Hippocampal formation (tissue), 2 donors: ENCODE measurements at places on chromosomes 4 and X.
A peak's percentile ranks its signal among the peaks of the same experiment; 100 is the strongest.

- DNase-seq: no peak
These were observed 582.4 kb downstream of the FAM133A start for GRCh38 chrX:94256396-94256795.

GRCh38 chr4:147833254-147833653, 101.4 kb downstream of the ARHGAP10 start:
- no peak for DNase-seq

GRCh38 chr4:28167411-28167810, 1306.8 kb downstream of the STIM2 start:
- no peak for DNase-seq

GRCh38 chr4:98710831-98711230, 52.4 kb upstream of the TSPAN5 start:
- DNase-seq: no peak

GRCh38 chr4:57037982-57038604, 59.4 kb downstream of the POLR2B start:
- peak; percentile 40 for DNase-seq

DNA sequence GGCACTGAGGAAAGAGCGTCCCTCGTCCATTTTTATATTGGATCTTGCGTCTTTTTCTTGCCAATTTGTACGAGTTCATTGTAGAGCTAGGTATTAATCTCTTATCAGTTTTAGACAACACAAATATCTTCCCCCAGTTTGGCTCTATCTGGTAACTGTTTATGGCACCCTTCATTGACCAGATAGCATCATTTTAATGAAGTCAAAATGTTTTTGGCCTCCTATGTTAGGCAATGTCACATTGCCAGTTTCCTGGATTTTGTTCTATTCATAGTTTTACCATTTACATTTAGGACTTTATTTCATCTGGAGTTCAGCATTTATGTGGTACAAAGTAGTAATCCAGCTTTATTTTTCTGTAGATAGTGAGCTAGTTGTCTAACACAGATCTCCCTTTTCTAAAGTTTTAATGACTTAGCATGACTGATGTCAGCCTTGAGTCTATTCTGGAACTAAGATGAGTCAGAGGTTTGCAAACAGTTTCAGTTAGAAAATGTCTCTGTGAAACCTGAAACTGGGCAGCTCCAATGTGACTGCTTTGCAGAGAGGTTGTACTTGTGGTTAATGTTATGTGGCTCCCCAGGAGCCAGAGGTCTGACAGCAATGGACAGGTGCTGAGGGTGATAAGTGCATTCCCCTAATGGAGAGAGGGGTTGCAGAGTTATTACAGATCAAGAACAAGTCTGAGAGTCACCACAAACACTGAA, 5.3 kb upstream of the STBD1 start:
- no peak for DNase-seq

- DNase-seq: no peak
These were observed 163.3 kb upstream of the MAMLD1 start for GRCh38 chrX:150199803-150200202.

GRCh38 chr4:54400188-54400587, 171.1 kb downstream of the PDGFRA start:
- DNase-seq: no peak

DNA sequence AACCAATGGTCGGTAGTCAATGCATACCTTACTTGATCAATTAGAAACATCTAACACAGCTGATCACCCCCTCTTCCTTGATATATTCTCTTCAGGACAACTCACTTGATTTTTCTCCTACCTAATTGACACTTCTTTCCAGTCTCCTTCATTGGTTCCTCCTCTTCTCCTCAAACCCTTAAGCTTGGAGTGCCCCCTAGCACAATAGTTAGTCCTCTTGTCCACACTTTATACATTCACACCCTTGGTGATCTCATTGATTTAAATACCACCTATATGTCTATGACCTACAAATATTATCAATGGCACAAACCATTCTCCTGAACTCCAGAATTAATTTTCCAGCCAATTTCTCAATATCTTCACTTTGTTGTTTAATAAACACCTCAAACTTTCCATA, 724.0 kb downstream of the ADGRL3 start:
- no peak for DNase-seq

GRCh38 chr4:146436423-146437162, 85.1 kb downstream of the SLC10A7 start:
- no peak for DNase-seq

DNA sequence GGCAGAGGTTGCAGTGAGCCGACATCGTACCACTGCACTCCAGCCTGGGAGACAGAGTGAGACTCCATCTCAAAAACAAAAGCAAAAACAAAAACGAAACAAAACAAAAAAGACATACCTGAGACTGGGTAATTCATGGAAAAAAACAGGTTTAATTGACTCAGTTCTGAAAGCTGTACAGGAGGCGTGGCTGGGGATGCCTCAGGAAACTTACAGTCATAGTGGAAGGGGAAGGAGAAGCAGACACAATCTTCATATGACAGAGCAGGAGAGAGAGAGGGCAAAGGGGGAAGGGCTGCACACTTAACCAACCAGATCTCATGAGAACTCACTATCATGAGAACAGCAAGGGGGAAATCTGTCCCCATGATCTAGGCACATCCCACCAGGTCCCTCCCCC, 229.5 kb downstream of the STK32B start:
- DNase-seq: no peak

- peak; percentile 15 for DNase-seq
These were observed 1467.4 kb downstream of the C4orf33 start for GRCh38 chr4:130563185-130563888.

DNA sequence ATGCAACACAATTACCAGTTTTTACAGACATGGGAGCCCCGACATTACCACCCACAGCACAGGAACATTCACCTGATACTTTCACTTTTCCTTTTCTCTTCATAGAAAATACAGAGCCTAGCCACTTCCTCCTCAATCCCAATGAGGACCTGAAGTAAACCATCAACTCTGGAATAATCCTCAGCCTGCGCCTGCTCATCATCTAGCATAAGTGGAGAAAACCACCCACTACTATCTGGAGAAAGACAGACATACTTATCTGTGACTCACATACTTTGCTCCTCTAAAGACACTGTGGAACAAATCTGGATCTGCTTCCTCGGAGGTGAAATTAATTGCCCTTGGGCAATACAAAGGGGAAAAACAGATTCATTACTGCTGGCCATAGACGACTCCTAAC, 47.8 kb downstream of the ZCCHC13 start:
- no peak for DNase-seq

GRCh38 chr4:188818300-188818699, 679.1 kb downstream of the TRIML1 start:
- no peak for DNase-seq

DNA sequence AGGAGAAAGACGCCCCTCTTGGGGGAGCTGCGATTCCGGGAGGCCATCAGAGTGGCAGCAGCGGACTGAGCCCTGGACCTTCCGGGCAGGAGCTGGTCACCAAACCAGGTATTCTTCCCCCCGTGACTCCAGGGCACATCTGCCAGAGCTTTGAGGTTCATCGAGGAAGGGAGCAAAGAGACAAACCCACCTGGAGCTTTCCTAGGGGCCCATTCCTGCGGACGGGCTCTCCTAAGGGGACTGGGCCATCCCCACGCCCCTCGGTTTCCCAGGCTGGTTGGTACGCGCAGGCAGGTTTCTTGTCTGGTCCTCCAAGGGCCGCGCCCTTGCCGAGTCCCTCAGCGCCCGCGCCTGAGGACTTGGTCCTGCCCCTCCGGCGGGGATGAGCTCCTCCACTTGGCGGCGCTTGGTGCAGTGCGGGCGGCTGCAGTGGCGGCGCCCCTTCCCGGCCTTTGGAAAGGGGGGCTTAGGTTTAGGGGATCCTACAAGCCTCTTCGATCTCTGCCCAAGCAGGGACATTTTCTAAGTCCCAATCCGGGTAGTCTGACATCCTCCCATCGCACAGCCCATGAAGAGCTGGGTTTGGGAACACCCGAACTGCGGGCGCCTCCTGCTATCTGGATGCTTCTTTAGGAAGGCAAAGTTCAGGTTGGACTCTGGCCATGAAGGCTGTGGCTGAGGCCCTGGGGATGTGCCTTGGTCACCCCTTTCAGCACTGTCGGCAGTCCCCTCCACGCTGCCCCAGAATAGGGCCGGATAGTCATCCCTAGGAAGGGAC, 538 bp downstream of the STBD1 start:
- DNase-seq: no peak

GRCh38 chr4:25022766-25023165, 8.0 kb downstream of the LGI2 start:
- no peak for DNase-seq

DNA sequence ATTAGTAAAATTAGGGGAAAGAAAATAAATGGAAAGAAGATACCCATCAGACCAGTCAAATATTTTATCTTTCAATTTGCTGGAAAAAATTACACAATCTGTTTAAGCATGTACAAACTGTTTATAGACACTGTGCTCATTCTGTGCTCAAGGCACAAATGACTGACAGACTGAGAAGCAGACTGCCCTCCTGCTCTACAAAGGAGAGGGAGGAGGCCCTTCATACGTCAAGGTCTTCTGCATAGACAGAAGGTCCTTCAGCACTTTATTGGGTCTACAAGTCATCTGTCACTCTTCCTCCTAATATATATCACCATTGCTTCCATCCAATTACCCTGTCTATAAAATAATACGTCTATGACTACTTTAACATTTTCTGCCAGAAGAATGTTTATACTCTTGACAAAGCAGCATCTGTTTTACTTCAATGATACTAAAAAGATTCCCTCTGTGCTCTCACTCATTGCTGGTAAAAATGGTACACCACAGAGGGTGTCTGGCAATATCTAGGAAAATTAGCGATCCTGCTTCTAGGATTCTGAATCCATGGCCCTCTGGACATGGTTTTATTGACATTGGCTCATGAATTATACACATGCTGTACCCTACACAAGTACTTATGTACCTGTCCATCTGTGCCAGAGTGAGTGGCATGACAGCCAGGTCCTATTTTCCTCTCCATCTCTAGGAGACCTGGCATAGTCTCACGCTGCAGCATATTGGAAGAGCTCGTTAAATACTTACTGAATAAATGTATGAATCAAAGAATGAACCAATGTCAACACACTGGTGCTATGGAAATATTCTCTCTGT, 11.3 kb downstream of the SLC10A6 start:
- no peak for DNase-seq

DNA sequence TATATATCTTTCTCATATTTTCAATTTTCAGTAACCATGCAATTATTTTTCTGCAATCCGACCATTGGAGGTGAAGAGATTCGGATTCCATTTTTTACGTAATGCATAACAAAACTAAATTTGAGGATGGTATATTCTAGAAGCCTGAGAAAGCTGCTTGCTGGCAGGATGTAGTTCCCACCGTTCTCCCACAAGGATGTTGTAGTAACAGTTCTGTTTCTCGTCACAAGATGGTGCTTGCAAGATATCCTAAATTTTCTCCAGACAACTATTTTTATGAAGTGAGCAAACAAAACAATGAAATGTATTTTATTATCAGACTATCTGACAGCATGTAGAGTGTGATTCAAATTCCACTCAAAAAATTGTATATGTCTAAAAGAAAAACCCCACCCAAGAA, 10.7 kb downstream of the PWWP3B start:
- no peak for DNase-seq

DNA sequence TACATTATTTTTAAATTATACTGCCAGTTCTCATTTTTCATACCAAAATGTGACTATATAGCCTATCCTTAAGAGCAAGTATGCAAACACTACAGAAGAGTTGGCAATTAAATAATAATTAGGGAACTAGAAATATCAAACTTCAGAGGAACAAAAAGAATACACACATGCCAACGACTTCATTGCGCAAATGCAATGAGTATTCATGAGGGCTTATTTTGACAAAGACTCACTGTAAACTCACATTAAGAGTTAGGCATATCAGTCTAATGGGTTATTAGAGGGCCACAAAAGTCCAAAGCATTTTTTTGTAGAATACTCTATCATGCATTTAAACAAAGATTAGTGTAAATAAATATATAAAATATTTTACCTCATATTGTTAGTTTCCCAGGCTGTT, 31.6 kb downstream of the SLC10A7 start:
- no peak for DNase-seq
